ENCODE measurements at places on chromosomes 6 and 20. TPM values are rescaled to one million over a fixed set of nuclear protein-coding genes. Genes with fewer than 3 reads are reported as not detected.

The SLC12A5 gene
- 15.3 TPM for total RNA-seq

The PDE10A gene
- 27.5 TPM for total RNA-seq

The CFB gene
- 2.0 TPM for total RNA-seq

The GPR6 gene
- not detected for total RNA-seq
